ENCODE measurements at places on chromosomes 5 and 9.

- peak; percentile 78 for DNase-seq
Measured at GRCh38 chr5:120463991-120464626, at the start of gene PRR16. Gene PRR16, plus strand, starts transcription at chr5:120464300.

GRCh38 chr9:7176561-7176960, 418.8 kb downstream of the KDM4C start:
- DNase-seq = peak; percentile 31

- peak; percentile 87 for DNase-seq
Measured at GRCh38 chr5:67234671-67235176, 38.1 kb upstream of the CD180 start.

- DNase-seq = peak; percentile 95
Measured at GRCh38 chr5:138465261-138466124, at the start of gene EGR1. Gene EGR1, plus strand, starts transcription at chr5:138465479. Its CDS starts 283 bp downstream, at chr5:138465762.
